ENCODE measurements at places on chromosomes 11 and 22.

DNA sequence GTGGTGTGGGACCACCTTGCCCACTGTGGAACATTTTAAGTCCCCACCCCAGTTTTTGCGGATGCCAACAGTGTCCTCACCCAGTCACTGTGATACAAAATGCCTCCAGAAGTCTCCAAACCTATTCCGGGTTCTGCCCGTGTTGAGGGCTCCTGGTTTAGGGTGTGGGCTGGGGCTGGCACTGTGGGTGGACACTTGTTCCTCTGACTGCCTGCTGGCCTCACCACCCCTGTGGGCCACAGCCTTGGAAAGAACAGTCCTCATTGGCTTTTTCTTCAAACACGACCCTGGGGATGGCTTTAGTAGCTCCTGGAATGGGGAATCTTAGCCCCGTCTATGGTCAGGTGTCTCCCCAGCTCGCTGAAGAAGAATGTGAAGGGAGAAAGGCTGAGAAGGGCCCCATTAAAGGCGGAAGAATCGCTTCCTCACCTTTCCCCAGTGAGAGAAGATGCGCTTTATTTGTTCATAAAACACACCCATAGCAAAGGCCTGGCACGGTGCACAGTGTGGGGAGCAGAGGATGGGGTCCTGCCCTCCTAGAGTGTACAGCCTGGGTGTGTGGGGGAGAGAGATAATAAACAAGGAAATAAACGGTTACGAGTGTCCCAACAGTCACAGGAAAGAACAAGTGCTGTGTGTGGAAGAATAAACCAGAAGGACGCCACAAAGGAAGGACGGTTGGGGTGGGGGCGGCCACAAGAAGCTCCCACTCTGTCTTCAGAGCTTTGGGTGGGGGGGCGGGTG is 91.6 kb upstream of the SLC22A12 start:
- no peak for DNase-seq

- DNase-seq = peak; percentile 39
Observed at GRCh38 chr11:1009991-1010390, 26.5 kb downstream of the MUC6 start.

GRCh38 chr11:7449211-7449840 is 36.0 kb upstream of the OLFML1 start:
- DNase-seq = no peak

DNA sequence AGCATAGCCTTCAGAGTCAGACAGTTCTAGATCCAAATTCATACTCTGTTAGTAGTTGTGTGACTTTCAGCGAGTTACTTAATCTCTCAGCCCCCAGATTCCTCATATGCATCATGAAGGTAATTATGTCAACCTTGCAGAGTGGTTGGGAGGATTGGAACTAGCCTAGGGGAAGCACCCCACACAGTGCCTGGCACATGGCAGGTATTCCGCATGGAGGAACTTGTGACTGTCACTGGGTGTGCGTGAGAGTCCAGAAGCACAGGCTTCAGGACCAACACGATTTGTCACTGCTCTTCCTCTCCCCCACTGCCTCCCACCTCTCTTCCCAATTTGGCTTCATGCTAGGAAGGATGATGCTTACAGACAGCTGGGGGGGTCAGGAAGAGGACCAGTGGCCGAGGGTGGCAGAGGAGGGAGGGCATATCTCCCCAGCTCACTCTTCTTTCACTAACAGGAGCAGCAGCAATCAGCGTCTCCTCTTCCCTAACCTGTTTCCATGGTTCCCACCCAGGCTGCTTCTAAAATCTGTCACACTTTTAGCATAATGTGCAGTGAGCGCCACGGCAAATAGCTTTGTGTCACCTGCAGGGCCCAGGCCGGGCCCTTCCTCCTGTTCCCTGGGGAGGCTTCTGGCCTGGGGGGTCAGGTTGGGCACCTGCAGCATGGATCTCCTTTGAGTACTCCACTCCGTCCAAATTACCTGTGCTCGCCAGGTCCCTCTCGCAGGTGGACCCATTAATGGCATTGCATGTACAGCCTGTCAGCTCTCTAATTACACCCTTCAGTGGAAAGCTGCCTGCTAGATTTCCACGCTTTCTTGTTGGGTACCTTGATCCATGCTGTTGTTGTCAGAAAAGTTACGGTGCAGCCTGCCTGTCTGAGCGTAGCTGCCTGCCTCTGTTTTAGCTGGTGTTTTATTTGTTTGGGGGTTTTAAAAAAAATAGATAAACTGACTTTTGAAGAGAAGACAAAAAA is 400.4 kb downstream of the NXPE2 start:
- DNase-seq = no peak

DNA sequence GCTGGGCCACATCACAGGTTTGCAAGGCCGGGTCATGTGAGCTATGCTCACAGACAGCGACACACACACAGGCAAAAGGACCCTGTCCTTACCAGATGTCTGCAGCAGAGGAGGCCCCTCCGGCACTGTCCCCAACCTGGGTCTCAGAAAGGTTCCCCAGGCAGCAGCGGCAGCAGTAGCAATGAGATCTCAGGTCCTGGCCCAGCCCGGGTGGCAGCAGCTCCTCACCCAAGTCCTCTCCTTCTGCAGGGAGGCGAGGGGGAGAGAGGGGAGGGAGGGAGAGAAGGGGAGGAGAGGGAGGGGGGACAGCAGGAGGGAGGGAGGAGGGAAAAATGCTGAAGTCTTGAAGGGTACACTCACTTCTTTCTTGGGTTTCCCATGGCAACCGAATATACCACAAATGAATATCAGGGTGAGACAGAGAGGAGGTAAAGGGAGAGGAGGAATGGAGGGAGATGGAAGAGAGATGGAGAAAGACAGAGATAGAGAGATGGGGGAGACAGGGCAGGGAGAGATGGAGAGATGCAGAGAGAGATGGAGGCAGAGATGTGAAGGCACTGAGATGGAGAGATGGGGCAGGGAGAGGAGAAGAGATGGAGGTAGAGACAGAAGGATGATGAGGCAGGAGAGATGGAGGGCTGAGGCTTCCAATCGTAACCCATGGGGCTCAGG is 9.5 kb downstream of the ELFN2 start:
- no peak for DNase-seq

- DNase-seq = no peak
Observed at GRCh38 chr11:36574486-36574885, 6.7 kb downstream of the RAG1 start.

- DNase-seq = no peak
Observed at GRCh38 chr22:22702237-22703202, 58.1 kb downstream of the GGTLC2 start.
